ENCODE measurements at places on chromosomes 5 and 9.

- DNase-seq = no peak
These were observed 139.4 kb upstream of the IRX1 start for GRCh38 chr5:3456121-3456681.

- no peak for DNase-seq
These were observed 246.5 kb downstream of the PCSK5 start for GRCh38 chr9:76136986-76137385.

DNA sequence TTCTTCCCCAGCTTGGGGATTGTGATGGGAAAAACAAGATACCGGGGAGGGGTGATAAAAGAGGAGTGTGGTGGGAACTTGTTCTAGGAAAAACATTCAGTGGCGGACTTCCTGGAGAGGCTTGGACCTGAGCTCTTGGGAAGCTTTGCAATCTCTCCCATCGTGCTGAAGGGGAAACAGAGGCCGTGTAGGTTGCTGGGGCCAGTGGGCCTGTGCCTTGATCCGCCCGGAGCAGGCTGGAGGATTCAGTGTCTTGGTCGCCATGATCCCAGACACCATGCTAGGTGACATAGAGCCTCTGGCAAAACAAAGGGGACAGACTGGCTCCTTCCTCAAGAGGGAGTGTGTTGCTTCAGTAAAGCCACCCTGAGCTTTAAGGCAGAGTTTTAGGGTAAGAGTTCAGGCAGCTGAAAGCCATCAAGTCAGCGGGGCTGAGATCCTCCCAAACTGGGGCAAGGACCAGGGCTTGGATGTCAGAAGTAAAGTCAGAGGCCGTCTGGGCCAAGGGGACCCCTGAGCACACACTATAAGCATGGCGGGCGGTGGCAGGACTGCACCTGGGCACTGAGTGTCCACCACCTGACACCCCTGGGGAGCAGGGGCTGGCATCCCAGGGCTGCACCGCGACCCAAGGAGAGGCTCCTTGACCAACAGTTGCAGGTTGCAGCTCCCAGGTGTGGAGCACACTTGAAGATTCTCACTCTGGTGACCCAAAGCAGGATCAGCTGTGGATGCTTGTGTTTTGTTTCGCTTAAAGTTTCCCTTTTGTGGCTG, 44.7 kb downstream of the TRIP13 start:
- DNase-seq = no peak

GRCh38 chr5:133111299-133111698, 59.5 kb downstream of the HSPA4 start:
- DNase-seq = peak; percentile 89

DNA sequence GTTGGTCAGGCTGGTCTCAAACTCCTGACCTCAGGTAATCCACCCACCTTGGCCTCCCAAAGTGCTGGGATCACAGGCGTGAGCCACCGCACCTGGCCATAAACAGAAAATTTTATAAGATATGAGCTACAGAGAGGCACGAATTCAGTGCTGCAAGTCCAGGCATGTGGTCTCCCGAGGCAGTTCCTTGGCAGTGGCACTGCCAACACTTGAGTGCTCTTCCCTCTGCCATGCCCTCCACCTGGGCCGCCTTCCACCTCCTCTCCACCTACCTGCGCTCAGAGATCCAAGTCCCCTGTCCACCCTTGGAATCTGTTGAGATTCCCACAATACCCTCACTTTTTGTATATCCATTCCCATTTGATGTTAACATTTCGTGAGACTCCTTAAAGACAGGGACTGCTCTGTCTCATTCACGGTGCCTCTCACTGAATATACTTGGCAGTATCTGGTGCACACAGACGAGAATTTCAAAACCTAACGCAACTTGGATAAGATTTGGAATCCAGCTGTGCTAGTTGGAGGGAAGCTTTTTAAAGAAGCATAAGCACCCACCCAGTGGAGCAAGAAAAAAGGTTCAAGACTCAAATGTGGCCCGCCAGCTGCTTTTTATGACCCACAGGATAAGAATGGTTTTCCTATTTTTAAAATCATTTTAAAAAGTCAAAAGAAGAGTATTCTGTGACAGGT, 68.3 kb downstream of the DCP2 start:
- no peak for DNase-seq

DNA sequence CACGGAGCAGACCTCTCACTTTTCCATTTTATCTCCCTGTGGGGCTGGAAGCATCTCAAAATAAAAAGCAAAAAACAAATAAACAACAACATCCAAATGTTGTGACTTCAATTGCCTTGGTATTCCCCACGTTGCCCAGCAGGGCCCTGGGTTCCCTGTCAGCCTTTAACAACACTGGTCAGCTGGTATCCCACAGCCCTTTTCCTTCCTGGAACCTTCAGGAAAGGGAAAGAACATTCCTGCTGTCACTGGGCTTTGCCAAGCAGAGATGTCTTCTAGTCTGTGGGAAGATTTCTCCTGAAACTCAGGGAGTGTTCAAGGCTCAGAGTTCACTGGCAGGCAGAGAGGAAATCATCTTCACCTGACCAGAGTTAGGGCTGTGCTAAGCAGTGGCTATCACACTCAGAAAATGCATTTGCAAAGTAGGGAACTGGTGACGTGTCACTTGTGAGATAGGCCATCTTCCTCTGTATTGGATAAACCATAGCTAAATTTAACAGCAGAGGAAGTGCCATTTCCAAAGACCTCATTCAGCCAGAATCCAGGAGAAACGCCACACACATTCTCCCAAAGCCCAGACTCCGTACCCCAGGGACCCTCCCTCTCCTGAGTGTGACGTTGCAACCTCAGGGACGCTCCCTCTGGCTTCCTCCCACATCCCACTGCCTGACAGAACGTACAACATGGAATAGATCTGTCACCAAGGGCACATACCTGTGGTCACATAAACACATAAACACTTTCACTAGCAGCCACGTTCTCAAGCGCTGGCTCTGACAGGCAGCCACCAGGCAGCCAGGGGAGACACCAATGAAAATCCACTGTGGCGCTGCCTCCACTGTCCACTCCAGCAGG, 274.0 kb upstream of the DAPK1 start:
- DNase-seq = no peak

DNA sequence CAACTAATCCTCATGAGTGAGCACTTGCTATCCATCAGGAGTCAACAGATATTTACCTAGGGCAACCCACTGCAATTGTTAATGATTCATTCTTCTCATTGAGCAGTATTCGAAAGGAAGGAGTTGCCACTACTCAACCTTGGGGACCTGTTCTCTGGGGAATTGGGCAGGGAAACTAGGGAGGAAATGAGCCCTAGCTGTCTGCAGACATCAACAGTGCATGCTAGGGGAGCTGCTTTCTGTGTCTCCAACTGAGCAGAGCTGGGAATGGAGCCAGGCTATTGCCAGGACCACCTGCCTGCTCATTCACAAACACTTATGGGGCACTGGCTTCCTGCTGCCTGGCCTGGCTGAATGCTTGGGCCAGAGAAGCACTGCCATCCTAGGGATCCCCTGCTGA, 183.4 kb downstream of the TMEM38B start:
- no peak for DNase-seq

DNA sequence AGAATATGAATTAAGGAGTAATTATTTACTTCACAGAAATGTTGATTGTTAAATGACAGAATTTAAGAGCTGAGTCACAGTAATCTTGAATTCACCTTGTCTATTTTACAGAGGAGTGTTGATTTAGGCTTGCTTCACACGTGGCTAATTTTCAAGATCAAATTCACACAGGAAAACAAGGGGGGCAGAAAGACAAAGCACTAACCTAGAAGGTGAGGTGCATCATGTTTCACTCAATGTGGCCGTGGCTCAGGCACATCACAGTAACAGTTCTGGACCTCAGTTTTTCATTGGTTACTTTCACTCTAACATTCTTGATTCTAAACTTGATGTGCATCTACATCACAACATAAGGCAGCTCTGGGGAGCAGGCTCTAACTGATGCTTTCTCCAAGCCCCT, 69.6 kb upstream of the GNAQ start:
- no peak for DNase-seq

DNA sequence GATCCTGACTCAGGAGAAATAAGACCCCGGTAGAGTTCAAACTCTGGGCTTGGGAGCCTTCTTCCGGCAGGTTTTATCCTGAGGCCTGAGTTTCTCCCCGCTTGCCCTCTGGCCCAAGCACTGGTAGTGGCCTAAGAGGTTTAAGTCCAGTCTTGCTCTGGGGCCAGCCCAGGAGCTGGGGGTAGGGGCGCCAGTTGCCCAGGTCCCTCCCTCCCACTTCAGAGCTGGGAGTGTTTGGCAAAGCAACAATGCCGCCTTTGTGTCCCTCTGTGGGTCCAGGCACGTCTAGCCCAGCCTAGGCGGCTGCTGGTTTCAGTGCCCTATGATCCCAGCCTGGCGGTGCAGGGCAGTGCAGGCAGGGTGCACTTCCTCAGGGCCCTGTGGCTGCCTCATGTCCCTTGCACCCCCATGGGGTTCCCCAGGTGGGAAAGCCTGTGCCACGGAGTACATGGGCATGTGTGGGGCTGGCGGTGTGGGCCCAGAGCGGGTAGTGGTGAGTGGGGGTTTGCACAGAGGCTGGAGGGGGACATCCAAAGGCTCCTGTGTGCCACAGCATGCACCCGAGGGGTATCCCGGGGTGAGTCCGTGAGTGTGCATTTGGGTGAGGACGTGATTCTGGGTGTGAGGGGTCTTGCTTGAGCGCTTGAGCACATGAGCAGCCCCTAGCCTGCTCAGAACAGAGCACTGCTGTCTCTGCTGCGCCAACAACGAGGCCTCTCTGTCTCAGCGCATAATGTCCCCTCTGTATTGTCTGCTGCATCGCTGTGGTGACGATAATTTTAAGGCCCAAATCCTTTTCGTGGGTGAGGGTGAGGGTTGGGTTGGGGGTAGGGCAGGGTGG, 61.7 kb upstream of the PSD2 start:
- no peak for DNase-seq

DNA sequence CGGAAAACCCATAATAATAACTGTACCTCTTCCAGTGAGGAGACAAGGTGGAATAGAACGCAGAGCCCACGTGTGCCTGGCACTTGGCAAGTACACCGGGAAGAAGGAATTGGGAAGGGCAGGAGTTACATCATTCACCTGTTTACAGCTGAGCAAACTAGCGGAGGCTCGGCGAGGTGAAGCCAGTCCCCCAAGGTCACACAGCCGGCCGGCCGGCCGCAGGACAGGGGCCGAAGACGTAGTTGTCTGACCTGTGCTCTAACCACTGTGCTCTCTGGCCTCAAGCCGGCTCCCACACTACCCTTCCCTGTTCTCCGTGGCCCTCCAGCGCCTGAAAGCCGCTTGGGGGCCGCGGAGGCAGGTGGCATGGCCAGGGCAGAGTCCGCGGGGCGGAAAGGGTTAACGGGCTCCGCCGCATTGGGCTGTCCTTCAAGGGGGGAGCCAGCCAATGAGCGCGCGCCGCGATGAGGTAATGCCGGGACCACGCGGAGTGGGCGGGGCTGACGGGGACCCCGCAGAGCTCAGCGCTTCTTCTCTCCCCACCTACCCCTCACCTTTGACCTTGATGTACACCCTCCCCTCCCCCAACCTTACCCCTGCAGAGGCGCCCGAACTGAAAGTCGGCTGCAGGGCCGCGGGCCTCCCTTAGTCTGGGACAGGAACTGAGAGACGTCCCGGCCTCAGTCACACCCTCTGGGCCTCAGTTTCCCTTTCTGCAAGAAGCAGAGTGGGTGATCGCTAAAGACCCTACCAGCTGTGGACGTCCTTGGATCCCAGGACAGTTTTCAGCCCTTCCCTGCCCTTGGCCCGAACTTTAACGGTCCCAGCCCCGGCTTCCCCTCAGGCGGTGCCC, 125.1 kb downstream of the C9orf50 start:
- DNase-seq = peak; percentile 91

- no peak for DNase-seq
These were observed 93.4 kb upstream of the CDH6 start for GRCh38 chr5:31100047-31100575.

DNA sequence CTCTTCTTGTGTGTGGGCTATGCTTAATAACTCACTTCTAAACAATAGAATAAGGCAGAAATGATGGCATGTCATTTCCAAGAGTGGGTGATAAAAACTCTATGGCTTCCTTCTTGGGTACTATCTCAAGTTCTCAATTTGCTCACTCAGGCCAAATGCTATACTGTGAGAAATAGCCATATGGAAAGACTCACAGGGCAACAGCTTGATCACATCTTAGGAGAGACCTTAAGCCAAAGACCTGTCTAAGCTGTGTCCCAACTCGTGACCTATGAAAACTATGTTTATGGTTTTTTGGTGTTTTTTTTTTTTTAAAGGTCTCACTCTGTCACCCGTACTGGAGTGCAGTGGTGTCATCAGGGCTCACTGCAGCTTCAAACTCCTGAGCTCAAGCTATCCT, 2.1 kb upstream of the UIMC1 start:
- DNase-seq = no peak

- DNase-seq = no peak
These were observed 256.8 kb upstream of the ADAMTS16 start for GRCh38 chr5:4883360-4883759.

GRCh38 chr5:619444-619843, 7.3 kb downstream of the CEP72 start:
- DNase-seq = no peak

DNA sequence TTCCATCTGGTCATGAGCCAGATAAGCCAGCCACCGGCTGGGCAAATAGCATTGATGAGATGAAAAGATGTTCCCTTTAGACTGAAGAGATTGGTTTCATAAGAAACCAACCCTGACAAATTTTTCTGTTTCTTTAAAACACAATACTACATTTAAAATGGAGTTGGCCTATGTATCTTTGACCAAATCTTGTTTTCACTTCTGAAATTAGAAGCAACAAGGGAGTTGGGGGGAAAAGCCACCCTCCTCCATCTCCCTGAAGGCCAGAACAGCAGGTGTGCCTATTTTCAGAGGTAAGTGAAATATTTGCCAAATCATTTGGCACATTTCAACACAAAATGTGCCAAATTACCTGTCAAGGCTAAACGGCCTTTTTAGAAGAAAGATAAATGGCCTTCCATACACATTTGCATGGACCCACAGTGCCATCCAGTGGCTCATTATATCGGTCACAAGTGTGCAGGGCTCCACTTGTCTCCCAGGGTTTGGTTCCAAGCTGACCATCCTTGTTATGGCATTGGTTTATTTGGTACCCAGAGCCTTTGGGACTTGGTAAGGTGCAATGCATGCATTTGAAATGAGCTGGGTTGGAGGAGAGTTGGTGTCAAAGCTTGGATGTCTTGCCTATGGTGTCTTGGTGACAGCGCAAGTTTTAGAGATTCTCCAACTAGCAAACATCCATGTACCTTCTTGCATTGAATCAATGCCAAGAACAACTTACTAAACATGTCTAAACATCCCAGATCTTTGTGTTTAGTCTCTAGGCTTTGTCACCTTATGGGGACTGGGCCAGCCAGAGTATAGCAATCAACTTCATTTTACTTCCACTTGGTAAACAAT, 372.0 kb upstream of the KIF2A start:
- peak; percentile 26 for DNase-seq
